Smooth muscle cell of the pulmonary artery (primary cell): ENCODE measurements at places on chromosomes 6 and 20. TPM values are rescaled to one million over a fixed set of nuclear protein-coding genes. Genes with fewer than 3 reads are reported as not detected.

Gene TREML4
- not detected in 2 replicates for total RNA-seq

Gene CHRNA4
- total RNA-seq: not detected in 2 replicates

Gene TJAP1
- 9.6 and 13.7 TPM in 2 replicates for total RNA-seq

Gene RBPJL
- not detected in 2 replicates for total RNA-seq

Gene CRIP3
- total RNA-seq: 0.39 TPM in 1 of 2 replicates, not detected in the other

Gene COL20A1
- under 0.01 and 0.07 TPM in 2 replicates for total RNA-seq

Gene MGME1
- 5.8 and 8.1 TPM in 2 replicates for total RNA-seq

Gene LTA
- not detected in 2 replicates for total RNA-seq

Gene LTB
- total RNA-seq: not detected in 2 replicates

Gene LAMA4
- 518 and 576 TPM in 2 replicates for total RNA-seq

Gene SYNJ2
- total RNA-seq: 88.3 and 91.0 TPM in 2 replicates

Gene ABHD16A
- total RNA-seq: 47.6 and 50.4 TPM in 2 replicates

Gene ZC3H12D
- 0.17 and 0.33 TPM in 2 replicates for total RNA-seq

Gene ELOVL2
- 0.46 and 0.85 TPM in 2 replicates for total RNA-seq

Gene SPTLC3
- total RNA-seq: 3.8 and 3.9 TPM in 2 replicates

Gene CCN5
- total RNA-seq: 3.0 and 36.4 TPM in 2 replicates

Gene PSMB9
- 13.4 and 23.3 TPM in 2 replicates for total RNA-seq

Gene CRISP3
- not detected in 2 replicates for total RNA-seq

Gene SNRPB
- total RNA-seq: 80.7 and 90.6 TPM in 2 replicates

Gene STMN3
- 5.2 and 20.7 TPM in 2 replicates for total RNA-seq

Gene SLA2
- 0.03 TPM in 1 of 2 replicates, not detected in the other for total RNA-seq

Gene DDX39B
- total RNA-seq: 221 and 228 TPM in 2 replicates

Gene C20orf96
- 2.9 and 5.0 TPM in 2 replicates for total RNA-seq

Gene ZDHHC14
- 3.7 and 6.0 TPM in 2 replicates for total RNA-seq

Gene PROKR2
- not detected in 2 replicates for total RNA-seq

Gene AVP
- not detected in 2 replicates for total RNA-seq

Gene CGA
- total RNA-seq: not detected in 2 replicates

Gene MDC1
- total RNA-seq: 10.8 and 12.7 TPM in 2 replicates

Gene SMLR1
- not detected in 2 replicates for total RNA-seq

Gene FAM50B
- 11.1 and 11.7 TPM in 2 replicates for total RNA-seq

Gene TMEM151B
- not detected in 2 replicates for total RNA-seq

Gene CEBPB
- 54.6 and 59.6 TPM in 2 replicates for total RNA-seq

Gene ADGB
- not detected in 2 replicates for total RNA-seq

Gene SLC32A1
- not detected in 2 replicates for total RNA-seq

Gene PHACTR1
- 0.33 and 1.6 TPM in 2 replicates for total RNA-seq

Gene SRSF12
- 0.03 and 0.33 TPM in 2 replicates for total RNA-seq

Gene KCNQ5
- 7.8 and 16.4 TPM in 2 replicates for total RNA-seq

Gene SLC13A3
- 2.2 and 2.5 TPM in 2 replicates for total RNA-seq
